ENCODE measurements at places on chromosomes 11 and 22. TPM values are rescaled to one million over a fixed set of nuclear protein-coding genes. Genes with fewer than 3 reads are reported as not detected.

The DCHS1 gene
- 0.50 TPM for total RNA-seq

DNA sequence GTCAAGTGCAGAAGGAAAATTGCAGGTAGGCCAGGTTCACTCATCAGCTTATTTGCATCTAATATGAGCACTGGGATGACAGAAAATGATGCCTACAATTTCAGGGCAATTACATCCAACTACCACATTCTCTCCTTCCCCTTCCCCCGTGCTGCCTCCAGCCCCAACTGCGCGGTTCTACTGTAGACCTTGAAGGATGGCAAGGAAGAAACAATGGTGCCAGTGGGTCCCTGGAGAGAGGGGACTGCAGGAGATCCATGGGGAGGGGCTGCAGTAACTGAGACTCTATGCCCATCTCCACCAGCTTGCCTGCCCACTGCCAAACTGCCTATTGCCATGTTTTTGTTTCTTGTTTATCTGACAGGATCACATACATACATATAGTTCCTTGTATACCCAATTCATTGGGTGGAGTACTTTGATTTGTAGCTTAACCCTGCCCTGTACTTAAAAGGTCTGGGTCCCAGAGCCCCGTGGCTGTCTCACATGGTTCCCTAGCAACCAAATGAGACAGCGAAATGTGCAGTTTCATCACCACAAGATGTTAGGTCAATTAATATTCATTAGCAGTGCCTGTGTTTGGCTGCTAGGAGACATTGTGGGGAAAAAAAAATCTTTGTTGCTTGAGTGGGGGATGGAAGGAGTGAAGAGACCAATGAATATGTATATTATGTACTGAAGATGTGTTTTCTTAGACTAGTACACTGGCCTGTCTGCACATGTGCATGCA lies 253.5 kb upstream of the PLET1 start:
- no peak for DNase-seq

DNA sequence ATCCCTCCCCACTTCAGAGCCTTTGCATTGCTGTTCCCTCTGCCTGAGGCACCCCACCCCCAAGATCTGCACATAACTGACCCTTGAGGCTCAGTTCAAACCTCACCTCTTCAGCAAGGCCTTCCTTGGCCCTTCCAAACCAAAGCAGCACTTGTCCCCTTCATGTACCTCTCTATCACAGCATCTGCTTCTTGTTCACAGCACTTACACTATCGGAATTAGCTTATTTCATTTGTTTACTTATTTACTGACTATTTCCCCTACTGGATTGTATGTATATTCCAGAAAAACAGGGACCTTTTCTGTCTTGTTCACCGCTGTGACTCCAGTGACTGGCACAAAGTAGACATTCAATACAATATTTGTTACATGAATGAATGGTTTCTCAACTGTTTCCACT lies 38.0 kb downstream of the HORMAD2 start:
- no peak for DNase-seq

- peak; percentile 62 for DNase-seq
These were observed 79.6 kb downstream of the EMSY start for GRCh38 chr11:76524461-76524860.

The YPEL4 gene
- 0.35 TPM for total RNA-seq

DNA sequence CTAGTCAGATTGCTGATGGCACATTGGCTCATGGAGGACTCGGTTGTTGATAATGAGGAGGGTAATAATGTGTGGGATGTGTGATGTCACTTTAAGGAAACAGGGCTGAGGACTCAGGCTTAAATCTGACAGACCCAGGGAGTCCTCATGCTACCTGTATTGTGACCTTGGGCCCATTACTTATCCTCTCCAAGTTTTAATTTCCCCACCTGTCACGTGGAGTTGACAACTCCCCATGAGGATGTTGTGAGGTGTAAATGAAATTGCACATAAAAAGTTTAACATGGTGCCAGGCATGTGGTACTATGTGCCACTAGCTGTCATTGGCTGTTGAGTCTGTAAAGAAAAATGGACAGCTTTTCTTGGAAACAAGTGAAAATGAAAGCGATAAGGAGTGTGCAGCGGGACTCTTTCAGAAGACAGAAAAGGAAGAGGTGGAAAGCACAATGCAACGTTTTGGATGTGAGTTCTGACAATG lies 15.3 kb downstream of the IL10RA start:
- DNase-seq = no peak

- DNase-seq = no peak
These were observed 64.4 kb downstream of the NAV2 start for GRCh38 chr11:19777039-19777376.

DNA sequence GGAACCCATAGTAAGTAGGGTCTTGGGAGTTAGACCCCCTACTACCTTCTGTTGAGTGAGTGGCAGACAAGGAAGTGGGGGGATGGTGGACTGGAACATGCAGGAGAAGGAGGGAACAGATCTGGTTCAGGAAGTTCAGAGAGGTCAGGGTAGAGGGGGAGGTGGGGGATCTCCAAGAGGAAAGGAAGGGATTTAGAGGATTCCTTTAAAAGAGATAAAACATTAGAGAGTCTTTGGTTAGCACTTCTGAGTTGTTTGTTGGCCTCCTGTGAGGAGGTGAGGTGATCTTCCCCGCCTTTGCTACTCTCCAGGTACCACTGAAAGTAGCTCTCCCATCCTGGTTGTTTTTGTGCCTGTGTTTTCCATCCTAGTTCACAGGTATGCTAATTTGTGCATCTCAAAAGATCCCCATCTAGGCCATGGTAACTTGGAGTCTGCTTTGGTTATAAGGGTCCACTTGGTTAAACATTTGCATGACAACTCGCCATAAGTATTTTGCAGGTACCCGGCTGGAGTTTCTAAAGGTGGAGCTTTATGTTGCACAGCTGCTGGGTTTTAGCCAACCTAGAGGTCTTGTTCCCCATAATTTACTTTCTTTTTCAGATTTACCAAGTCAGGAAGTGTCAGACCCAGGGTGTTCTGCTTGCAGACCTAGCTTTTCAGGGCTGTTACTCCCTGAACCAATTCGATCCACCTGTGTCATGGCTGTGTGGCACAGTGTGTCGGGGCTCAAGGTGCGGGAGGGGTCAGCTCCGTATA lies 79.3 kb upstream of the SORL1 start:
- no peak for DNase-seq

DNA sequence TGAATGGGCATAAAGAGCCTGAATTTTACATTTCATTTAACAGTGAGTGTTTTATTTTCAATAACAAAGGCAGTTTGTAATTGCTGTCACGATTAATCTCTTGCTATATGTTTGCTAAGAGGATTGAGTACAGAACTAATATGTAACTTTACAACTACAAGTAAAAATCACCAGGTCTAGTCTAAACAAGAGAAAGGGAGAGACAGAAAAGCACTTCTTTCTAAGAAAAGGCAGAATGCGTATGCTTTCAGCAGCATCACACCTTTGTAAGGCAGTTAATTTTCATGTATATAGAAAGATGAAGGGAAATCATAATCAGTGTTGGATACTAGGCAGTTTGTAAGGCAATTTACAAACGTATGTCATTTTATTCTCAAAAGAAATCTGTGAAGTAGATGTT lies 169.8 kb downstream of the NELL1 start:
- no peak for DNase-seq

- DNase-seq = no peak
These were observed 88.1 kb upstream of the ARHGAP32 start for GRCh38 chr11:129280027-129280811.

The UEVLD gene
- total RNA-seq = 25.0 TPM

The GLB1L3 gene
- total RNA-seq = 0.50 TPM

Measured in mammary epithelial cell (primary cell).